ENCODE measurements at places on chromosomes 7 and 10.

- DNase-seq: no peak
These were observed 103.9 kb upstream of the STK17A start for GRCh38 chr7:43479042-43479441.

- DNase-seq: no peak
These were observed 57.4 kb downstream of the SPOCK2 start for GRCh38 chr10:72030762-72031543.

DNA sequence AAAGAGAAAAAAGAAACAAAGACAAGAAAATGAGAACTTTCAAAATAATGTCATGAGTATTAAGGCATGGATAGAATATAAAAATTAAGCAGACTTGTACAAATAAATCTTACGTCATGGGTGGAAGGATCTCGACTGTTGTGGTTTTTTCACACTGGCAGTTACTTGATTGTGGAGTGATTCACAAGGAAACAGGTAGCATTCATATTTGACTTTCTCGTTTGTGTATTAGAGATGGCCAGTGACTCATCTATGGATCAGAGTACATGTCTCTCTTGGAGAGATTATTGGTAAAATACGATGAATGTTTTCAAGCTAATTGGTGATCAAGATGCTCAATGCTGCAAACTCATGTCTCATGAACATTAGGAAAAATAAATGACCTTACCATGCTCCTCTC, 564.3 kb downstream of the GATA3 start:
- DNase-seq: no peak

DNA sequence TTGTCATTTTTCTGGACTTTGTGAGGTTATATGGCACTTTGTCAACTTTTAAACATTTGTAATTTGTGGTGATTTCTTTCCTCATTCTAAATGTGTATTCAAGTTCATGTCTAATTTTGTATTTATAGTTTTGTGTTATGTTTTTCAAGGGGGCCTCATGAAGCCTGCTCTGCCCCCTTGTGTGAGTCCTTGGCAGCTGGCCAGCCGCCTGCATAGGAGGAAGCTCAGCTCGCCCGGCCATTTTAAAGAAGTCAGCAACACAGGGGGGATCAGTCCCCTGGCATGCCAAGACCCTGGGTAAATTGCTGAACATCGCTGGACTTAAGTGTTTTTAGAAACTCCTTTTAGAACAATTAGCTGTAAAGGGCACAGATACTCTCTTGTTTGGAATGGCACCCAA, 123.0 kb downstream of the ANLN start:
- DNase-seq: no peak

DNA sequence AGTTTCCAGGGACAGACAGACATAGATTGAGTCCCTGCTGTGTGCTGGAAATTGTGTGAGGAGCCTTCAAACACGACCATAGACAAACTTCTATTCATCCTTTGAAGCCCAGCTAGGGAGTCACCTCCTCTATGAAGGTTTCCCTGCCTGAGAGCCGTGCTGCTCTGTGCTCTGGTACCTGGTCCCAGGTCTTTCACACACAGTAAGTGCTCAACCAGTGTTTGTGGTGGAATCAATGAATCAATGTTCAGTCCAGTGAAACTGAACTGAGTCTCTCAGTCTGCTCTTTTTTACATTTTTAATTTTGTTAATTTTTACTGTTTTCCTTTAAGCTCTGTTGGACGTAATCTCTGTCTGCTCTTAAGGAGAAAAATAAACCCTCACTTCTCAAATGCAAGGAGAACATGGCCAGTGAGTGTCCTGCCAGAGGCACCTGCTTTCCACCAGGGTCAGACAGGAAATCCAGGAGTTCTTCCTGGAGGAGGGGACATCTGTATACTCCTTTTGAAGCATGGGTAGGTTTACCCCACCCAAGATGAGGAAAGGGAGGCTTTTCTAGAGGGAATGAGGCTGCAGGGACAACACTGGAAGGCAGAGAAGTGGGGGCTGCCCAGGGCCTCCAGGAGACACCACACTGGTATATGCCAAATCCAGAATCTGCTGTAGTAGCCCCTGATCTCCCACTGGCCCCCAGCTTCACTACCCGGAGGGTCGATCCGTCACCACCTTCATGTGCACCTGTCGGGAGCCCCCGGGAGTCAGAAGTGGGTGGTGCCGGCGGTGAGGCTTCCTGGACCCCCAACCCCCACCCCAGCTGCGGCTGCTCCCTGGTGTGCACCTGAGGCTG, 56.3 kb downstream of the MICALL2 start:
- DNase-seq: no peak

DNA sequence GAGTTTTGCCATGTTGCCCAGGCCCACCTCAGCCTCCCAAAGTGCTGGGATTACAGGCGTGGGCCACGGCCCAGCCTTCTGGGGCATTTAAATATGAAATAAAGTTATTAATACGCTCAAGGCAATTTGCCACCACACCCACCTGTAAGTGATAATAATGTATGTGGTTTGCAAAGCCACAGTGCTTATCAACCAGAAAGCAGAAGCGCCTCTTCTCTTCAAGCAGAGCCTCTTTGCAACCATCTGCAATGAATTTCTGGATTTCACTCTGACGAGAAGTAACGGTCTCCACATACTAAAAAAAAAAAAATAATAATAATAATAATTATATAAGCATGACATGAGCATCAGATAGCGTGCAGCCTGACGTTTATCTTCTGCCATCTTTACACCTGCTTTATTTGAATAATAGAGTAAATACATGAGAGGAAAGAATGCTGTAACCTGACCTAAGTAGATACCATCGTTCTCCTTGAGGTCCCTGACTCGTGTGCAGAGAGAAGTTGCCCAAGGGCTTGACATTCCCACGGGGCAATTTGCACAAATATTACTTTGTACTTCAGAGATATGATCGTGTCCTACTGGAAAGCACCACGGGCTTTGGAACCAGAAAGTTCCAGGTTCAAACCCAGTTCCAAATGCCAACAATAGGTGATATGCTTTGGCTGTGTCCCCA, 34.0 kb downstream of the BRI3 start:
- DNase-seq: no peak

DNA sequence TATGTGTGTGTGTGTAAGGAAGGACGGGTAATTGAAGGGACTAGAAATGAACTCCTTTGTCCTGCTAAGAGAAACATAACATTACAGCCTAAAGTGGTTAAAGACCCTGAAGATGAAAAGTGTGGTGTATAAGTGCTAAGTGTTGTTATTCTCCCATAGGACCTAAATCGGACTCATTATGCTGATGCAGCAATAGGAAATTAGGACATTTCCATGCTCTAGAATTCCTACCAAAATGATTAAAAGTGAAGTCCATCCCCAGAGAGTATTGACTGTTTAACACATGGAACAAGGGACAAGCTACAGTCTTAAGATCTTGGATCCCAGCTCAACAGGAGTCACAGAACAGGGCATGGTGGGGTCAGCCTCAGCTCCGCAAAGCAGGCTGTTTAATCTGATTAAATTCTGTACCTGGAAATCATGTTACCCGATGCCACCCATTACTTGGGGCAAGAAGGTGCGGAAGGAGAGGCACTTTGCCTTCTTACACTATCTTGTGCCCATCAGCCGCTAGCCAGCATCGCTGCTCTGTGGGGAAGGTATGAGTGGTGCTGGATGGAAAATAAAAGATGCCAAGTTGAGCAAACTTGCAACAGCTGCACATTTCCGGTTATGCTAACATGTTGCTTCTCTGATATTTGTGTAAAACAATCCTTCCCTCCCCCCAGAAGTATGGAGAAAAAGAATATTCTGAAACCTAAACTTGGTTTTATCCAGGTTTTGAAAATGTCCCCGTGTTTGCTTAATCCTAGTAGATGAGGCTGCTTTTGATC, 100.5 kb downstream of the CREB5 start:
- DNase-seq: no peak

DNA sequence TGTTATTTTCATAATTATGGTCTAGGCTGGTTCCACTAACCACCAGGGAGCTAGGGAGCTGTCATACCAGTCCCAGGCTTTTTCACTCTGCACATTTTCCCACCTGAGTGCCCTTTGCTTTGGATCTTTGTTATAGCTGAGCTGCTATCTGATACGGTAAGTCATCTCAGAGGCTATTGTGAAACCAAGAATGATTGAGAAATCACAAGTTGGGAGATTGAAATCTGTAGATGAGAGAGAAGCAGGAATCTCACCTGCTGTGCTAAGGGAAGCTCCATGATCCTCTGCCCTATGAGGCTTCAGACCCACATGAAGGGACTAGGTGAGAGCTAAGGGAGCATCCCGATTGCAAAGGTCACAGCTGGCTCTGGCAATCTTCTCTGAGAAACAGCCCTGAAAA, 307.8 kb downstream of the REEP3 start:
- DNase-seq: no peak

- DNase-seq: no peak
These were observed 2.6 kb upstream of the TMEM130 start for GRCh38 chr7:98872328-98872924.
